H54 (cell line): ENCODE measurements at places on chromosomes 1 and 21.

DNA sequence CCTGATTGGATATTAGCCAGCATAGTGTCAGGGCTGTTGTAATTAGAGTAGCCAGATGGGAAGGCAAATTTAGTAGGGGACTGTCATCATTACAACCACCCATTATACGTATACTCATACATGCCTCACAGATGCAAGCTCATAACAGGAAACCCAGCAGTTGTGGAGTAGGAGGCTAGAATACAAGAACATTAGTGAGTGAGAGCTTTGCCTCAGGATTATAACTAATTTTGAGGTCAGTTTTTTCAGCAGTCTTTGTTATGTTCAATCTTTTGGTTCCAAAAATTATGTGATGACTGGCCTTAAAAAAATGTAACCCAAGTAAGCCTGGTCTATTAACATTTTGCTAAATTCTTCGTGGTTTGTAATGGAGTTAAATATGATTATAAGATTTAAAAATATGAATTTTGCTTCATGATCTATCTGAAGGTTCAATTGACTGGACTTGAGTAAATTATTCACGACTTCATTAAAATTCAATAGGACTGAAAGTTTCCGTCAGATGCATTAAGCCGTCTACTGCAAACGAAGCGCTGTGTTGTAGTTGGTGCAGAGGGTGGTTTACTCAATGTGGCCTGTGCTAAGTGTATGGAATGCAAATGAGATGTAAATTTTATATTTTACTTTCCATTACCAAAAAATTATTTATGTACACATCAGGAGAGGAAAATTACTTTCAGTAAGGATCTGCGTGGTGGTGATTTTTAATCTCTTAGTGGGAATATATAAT lies 48.8 kb downstream of the KCNK1 start:
- DNase-seq = no peak

- DNase-seq = peak; percentile 66
These were observed 9.8 kb downstream of the NHLH1 start for GRCh38 chr1:160376525-160377131.

DNA sequence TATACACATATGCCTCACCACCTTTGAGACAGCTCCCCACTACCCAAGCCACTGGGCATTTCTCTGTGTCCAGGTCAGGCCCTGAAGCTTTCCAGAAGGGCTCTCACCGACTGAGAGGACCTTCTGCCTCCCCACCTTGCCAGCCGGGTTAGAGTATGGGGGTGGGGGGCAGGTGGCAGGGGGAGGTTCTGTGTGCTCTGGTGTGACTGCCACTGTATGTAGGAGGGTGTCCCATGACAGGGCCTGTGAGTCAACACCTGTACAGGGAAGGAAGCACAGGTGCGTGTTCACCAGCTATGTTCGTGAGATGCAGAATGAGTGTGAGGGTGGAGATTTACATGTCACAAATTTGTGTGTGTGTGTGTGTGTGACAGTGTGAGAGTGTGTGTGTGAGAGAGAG lies 7.0 kb downstream of the AHDC1 start:
- DNase-seq = no peak

DNA sequence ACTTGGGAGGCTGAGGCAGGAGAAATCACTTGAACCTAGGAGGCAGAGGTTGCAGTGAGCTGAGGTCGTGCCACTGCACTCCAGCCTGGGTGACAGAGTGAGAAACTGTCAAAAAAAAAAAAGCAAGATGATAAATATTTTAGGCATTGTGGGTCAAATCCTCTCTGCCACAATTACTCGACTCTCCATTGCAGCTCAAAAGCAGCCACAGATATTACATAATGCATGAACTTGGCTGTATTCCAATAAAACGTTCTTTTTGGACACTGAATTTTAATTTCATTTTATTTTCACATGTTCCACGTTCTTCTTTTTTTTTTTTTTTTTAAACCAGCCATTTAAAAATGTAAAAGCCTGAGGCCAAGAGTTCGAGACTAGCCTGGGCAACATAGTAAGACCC lies 69.4 kb downstream of the TCP10L start:
- DNase-seq = no peak

GRCh38 chr1:23097316-23097715 lies 71.3 kb downstream of the LUZP1 start:
- DNase-seq = no peak

GRCh38 chr1:2290595-2291510 lies 62.7 kb downstream of the SKI start:
- peak; percentile 85 for DNase-seq

- no peak for DNase-seq
These were observed 59.1 kb downstream of the PRDM2 start for GRCh38 chr1:13759072-13759471.

DNA sequence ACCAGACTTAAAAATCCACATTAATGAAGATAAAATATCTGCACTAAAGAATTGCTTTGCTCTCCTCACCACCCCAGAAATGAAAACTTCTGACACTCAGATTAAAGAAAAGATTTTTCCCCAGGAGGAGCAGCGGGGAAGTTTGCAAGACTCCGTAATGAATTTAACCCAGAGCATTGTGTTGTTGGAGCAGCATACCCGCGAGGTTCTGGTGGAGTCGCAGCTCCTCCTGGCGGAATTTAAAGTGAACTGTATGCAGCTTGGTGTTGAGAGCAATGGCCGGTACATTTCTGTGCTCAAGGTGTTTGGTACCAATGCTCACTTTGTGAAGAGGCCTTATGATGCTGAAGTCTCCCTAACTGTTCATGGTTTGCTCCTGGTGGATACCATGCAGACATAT lies 46.4 kb downstream of the VPS13D start:
- no peak for DNase-seq

DNA sequence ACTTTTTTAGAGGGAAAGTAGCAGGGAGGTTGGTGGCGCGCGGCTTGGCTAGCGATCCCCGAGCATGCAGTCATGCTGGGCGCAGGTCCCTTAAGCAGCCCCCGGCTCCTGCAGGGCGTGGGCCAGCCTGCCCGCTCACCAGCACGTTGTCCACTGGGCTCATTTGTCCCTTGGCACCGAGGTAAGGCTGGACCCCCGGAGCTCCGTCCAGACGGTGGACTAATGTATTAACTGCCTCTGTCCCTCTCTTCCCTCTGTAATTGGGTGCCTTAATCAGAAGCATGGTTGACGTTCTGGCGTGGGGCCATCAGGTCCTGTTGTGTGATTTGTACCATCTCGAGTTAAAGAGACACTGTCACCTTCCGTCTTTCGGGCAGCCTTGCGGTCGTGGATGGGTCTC lies 17.7 kb downstream of the TMEM201 start:
- DNase-seq = no peak

DNA sequence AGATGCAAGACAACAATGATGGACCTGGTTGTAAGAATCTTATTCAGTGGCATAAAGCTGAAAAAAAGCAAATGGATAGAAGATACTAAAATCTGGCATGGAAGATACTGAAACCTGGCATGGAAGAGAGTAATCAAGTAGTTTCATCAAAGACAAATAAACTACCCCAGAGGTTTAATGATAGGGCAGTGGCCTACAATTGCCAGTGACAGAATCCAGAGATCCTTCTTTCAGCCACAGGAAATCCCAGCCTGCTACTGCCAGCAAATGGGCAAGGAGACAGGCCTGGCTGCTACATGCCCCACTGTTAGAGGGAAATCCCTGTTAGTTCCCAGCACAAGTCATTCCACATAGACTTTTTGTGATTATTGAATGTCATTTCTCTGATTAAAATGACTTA lies 409.4 kb downstream of the VAV3 start:
- no peak for DNase-seq
